ENCODE measurements at places on chromosomes 13 and 19.

DNA sequence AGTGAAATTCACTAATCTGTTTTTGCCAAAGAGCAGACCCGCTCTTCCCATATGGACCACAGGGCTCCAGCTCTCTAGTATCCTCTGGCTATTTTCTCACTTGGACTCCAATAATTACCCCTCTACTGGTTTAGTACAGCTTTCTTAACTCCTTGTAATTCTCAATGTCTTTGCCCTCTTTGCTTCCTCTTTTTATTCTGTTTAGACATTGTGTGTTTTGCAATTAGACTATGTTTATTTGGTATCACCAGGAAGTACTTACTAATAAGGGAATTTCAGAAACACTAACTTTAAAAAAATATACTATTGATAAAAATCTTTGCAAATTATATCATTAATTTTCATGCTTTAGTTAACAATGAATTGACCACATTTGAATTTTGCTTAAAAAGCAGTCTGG is 111.6 kb upstream of the OBI1 start:
- DNase-seq: no peak

DNA sequence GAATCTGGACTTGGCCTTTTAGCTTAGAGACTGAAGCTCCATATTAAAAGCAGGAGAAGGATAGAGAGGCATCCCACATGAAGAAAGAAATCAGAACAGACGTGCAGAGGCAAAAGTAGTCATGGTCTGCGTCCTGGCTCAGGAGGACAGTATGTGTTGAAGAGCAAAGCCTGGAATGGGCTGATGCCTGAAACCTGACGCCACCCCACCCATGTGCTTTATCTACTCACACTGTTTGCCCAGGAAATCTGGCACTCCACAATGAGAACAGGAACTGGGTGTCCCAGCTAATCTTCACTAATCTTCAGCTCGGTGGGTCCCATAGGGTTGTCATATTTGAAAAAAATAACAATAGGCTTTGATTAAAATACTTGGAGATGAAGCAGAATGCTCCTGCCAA is 549.0 kb upstream of the GPC6 start:
- DNase-seq: no peak

- no peak for DNase-seq
Measured at GRCh38 chr13:108315273-108315672, 45.8 kb downstream of the TNFSF13B start.

- DNase-seq: no peak
Measured at GRCh38 chr19:7846155-7846646, 16.2 kb downstream of the EVI5L start.
